ENCODE measurements at places on chromosomes 12 and 14.

DNA sequence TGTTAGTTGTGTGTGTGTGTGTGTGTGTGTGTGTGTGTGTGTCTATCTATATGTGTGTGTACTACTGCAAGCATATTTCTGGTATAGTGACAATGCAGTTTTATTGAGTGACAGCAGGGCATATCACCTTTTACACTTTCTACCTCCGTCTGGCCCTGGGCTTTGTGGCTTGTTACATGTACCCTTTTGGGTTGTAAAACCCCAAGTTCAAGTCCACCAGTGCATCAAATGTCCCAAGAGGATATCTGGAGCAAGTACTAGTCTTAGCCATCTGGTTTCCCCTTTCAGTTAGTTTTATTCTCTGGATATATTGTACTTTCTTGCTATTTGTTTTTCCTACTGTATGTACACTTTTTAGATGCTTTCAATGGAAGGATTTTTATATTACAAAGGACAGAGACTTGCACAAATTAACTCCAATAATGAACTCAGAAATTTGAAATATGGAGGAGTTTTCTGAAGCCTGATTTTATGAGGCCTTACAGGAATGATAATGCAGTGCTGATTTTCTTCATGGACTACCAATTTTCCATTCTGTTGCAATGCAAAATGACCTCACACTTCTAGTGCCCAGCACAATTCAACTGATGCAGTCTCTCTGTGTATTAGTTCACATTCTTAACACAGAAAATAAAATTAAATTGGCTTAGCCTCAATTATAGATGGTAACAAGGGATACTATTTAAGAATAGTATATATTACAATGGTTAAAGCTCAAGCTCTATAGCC is 29.1 kb downstream of the SLC16A7 start:
- no peak for DNase-seq

GRCh38 chr14:69643430-69644200 is 32.2 kb downstream of the SUSD6 start:
- peak; percentile 48 for DNase-seq

GRCh38 chr12:55845785-55846496 is 3.2 kb upstream of the MMP19 start:
- no peak for DNase-seq

GRCh38 chr12:63250486-63250885 is 99.5 kb upstream of the AVPR1A start:
- no peak for DNase-seq
